ENCODE measurements at places on chromosomes 13 and 19. TPM values are rescaled to one million over a fixed set of nuclear protein-coding genes. Genes with fewer than 3 reads are reported as not detected.

FBXO27 gene
- total RNA-seq, result 7.3 TPM

SLITRK6 gene
- total RNA-seq, result not detected

ZNF543 gene
- total RNA-seq, result 6.3 TPM

CD70 gene
- total RNA-seq, result 70.9 TPM

VSTM2B gene
- not detected for total RNA-seq

GRK1 gene
- total RNA-seq, result not detected

KLK15 gene
- not detected for total RNA-seq

FPR1 gene
- total RNA-seq, result 0.81 TPM

CADM4 gene
- 39.2 TPM for total RNA-seq

CHAMP1 gene
- 9.5 TPM for total RNA-seq

CEACAM7 gene
- not detected for total RNA-seq

RNF113B gene
- not detected for total RNA-seq

DDX39A gene
- 168 TPM for total RNA-seq

LIM2 gene
- not detected for total RNA-seq

CBY2 gene
- total RNA-seq, result not detected

PODNL1 gene
- 0.49 TPM for total RNA-seq

PSG3 gene
- not detected for total RNA-seq

GSX1 gene
- total RNA-seq, result not detected

CGB7 gene
- 3.4 TPM for total RNA-seq

HS6ST3 gene
- under 0.01 TPM for total RNA-seq

ERICH4 gene
- not detected for total RNA-seq

TMEM255B gene
- 1.8 TPM for total RNA-seq

TMPRSS9 gene
- total RNA-seq, result not detected

All from mesangial cell (primary cell).